ENCODE measurements at places on chromosomes 1 and 21.

DNA sequence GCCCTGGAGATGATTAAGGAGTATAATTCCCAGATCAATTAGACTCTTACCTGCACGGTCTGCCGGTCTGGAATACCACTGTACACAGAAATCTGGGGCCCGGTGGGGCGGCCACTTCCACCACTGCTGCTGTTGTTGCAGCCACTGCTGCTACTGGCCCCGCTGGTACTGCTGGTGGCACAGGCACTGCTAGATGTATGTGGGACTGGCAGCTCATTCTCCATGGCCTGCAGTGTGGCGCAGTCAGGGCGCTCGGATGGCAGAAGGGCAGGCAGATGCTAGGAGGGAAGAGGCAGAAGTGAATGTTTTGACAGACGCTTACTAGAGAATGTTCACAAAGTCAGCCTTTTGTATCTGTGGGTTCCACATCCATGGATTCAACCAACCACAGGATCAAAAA lies 54.4 kb upstream of the A3GALT2 start:
- DNase-seq, result no peak

- no peak for DNase-seq
Observed at GRCh38 chr1:228100822-228101613, 2.1 kb downstream of the C1orf35 start.

GRCh38 chr1:83123019-83123418 lies 875.9 kb downstream of the TTLL7 start:
- DNase-seq, result no peak

DNA sequence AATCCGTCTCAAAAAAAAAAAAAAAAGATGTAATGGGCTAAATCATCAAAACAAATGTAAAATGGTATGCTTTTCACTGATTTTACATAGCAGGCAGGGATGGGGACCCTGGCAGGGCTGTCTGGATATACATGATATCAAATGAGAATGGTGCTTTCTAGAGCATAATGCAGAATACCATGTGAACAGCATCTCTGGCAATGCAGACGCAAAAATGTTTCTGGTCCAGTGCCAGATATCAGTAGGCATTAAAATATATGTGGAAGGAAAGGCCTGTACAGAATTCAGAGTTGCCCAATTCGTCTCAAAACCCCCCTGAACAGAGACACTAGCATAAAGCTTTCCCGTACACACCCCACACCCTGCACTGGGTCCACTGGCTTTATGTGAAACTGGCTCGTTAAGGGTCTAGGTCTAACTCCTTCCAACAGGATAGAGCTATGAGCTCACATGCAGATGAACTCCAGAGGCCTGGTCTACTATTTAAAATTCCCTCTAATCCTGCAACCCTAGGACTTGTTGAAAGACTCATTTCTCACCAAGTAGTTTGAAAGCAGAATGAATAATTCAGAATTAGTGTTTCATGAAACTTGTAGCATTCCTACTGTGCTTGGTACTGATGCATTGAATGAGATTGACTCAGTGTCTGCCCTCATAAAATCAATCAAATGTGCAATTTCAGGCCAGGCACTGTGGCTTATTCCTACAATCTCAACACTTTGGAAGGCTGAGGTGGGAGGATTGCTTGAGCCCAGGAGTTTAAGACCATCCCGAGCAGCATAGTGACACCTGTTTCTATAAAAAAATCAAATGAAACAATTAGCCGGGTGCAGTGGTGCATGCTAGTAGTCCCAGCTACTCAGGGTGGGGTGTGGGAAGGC lies 2.6 kb upstream of the MYSM1 start:
- no peak for DNase-seq

DNA sequence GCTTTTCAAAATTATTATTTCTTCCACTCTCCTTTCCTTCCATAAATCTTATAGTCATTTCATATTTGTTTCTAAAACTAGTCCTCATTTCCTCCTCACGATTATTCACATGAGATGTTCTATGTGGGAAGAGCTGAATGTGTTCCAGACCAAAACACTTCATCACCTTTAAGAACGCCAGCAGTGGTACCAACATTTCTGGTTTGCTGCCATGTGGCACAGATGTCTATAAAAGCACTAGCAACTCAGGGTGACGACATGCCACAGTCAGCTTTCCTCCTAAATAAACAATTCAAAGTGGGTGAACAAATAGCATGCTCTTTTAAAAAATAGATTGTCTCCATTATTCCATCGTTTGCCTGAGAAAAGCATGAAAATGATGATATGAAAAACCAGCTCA lies 1217.8 kb upstream of the ADGRL2 start:
- no peak for DNase-seq

DNA sequence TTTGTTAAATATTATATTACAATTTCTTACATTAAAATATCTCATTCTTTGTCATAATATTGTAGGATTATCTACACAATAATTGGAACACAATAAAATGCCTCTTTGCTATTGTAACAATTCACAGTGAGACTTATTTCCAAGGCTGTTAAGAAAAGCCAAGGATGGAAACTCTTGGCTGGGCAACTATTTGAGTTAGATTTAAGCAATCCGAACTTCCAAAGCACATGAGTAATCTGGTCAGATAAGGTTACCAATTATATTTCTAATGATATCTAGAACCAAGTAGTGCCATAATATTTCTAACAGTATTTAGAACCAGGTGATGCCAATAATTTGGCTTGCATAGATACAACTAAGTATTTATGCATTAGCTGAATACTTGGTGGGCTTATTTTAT lies 154.7 kb upstream of the KCNK2 start:
- no peak for DNase-seq

- DNase-seq, result no peak
Observed at GRCh38 chr21:25640943-25641292, 1.9 kb downstream of the JAM2 start.

DNA sequence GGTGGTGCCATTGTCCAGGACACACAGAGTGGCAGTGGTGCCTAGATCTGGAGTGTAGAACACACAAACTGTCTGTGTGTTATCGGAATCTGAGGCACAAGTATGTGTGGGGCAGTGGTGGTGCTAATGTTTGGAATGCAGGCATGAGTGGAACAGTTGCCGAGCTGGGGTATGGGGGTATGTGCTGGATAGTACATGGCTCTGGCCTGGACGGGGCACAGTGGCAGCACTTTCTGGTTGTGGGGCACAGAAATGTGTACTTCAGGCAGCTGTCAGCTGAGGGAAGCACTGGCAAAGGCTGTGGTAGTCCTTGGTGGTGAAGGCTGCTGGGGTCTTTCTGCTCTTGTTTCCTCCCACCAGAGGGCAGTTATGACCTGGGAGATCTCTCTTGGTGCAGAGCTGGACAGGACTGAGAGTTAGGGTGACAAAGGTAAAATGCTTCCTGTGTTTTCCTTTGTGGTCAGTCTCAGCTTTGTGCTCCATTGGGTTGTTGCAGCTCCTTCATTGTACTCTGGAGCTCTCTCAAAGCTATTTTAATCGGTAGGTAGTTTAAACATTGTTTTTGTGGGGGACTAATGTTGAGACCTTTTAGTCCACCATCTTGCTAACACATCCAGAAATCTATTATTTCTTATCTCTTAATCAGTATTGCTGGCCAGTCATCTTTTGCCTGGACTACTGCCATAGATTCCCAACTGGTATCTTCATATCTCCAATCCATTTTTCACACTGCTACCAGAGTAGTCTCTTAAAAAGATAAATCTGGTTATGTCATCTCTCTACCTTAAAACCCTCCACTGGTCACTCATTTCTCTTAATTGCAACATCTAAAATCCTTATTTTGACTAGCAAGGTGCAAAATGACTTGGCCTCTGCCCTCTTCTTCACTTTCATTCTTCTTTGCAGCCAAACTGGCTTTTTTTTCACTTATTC lies 83.9 kb upstream of the NBPF4 start:
- no peak for DNase-seq

DNA sequence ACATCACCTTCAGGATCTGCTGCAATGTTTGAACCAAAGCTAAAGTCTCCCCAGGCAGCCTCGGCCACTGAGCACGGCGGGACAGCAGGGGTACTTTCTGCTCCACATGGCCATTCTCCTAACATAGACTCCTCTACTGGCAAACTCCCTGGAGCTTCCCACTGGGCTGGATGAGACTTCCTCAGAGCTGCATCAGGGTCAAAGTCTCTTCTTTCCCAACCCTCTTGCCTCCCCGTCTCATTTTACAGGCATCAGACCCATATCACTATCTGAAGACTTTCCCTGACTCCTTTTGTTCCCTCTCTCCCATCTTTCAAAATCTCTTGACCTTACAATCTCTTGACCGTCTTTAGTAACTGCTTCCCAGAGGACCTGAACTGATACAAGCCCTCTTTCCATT lies 42.2 kb upstream of the KIRREL1 start:
- DNase-seq, result no peak
